NCI-H2171 (cell line): ENCODE measurements at places on chromosomes 11 and 22.
A peak's percentile ranks its signal among the peaks of the same experiment; 100 is the strongest.

- DNase-seq, result no peak
Measured at GRCh38 chr22:20951932-20952380, 15.1 kb upstream of the AIFM3 start.

DNA sequence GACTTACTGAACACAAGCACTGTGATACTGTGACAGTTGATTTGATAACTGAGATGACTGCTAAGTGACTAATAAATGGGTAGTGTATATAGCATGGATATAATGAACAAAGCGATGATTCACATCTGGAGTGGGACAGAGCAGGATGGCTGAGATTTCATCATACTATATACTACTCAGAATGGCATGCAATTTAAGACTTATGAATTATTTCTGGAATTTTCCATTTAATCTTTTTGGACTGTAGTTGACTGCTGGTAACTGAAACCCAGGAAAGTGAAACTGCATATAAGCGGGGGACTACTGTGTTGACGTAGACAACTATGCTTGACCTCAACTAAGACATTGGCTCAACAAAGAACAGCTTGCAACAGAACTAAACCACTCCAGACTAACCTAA is 20.0 kb upstream of the NUCB2 start:
- no peak for DNase-seq

DNA sequence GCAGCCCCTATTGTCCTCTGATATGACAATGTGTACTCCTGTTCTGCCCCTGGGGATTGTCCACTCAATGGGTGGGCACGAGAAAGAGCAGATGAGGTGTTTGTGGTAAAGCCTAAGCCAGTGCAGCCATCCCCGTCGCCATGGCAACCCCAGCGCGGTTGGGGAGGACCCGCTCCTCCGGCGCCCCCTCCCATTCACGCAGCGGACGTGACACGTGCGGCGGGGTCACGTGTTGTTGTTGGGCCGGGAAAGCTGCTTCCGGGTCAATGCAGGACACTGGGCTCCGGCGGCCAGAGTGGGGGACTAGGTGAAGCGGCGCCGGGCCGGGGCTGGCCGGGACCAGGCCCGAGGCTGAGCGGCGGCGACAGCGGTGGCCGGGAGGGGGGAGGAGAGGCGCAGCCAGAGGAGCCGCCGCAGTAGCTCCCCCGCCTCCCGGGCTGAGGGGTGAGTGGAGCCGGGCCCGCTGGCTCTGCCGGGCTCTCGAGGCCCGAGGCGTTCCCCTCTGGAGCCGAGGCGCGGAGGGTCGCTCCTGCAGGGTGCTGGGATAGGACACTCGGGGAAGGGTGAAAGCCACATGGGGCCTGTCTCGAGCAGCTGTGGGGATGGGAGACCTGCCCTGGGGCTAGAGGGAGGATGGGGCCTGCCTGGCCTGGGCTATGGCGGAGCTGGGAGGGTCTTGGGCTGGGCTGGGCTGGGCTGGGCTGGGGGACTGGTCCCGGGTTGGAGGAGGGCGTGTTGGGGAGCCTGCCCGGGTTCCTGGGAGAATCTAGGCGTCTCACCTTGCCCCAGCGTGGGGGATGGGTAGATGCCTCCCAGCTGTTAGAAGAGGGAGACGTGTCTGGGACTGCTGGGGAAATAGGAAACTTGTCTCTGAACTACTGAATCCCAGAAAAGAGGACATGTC is at the start of gene TBCEL:
TBCEL (plus strand) TSS at position 255 of the 904 bp plus-strand sequence. CDS start 21,589 bp downstream, outside the sequence.
- DNase-seq, result peak; percentile 52

- no peak for DNase-seq
Measured at GRCh38 chr22:19991645-19992451, 24.8 kb downstream of the ARVCF start.

GRCh38 chr11:78926633-78927338 is 352.1 kb upstream of the NARS2 start:
- no peak for DNase-seq

DNA sequence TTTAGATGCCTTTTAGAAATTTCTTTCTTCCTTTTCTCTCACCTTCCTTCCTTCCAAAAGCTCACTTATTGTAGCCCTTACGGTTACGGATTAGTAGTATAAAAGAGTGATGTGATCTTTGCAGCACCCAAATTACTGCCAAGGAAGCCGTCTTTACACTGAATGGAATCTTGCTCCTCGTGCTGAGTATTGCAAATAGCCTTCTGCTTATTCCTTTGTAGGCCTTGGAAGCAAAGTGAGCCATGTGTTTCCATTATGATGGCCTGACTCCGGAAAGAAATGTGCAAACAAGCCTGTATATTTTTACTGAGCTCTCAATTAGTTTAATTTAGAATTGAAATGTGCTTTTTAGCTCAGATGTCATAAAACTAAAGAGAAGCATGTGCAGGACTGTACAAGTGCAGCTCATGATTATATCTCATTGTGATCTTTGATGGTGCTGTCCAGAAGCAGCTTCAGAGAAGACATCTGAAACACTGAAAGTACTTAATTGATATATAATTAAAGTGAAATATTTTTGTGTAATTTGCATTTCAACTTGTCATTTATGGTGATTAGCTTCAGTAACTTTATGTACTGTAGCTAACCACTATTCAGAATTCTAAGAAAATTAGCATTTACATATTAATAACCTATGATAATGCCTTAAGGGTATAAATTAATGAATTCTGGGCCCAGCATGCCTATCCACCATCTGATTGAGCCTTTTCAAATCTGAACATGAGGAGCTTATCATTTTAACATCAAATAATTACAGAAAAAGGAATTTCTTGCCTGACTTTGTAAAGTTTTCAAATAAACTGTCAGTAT is 129.3 kb downstream of the GRIA4 start:
- DNase-seq, result no peak

- DNase-seq, result no peak
Measured at GRCh38 chr22:27621486-27622070, 180.0 kb downstream of the MN1 start.

DNA sequence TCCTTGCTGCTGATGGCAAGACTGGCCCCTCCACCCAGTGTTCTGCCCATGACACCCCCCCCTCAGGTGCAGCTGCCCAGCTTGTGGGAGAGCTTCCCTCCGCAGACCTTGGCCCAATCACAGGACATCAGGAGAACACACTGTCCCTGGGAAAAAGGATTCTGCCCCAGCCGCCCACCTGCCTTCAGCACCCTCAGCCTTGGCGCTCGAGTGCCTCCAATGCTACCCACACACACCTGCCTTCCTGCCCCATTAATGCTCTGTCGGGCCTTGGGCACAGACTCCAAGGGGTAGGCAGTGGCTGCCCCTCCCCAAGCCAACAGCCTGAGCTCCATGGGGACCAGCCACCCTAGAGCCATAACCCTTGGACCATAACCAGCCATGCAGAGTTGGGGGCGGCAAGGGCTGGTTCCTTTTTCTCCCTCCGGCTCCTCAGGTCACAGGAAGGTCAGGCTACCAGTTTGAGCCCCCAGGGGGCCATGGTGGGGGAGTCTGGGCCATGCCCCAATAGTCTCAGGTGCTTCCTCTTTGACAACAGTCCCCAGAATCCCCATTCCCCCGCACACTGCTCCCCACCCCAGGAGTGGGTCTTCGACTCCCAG is 1.3 kb upstream of the ZNF70 start:
- DNase-seq, result no peak

DNA sequence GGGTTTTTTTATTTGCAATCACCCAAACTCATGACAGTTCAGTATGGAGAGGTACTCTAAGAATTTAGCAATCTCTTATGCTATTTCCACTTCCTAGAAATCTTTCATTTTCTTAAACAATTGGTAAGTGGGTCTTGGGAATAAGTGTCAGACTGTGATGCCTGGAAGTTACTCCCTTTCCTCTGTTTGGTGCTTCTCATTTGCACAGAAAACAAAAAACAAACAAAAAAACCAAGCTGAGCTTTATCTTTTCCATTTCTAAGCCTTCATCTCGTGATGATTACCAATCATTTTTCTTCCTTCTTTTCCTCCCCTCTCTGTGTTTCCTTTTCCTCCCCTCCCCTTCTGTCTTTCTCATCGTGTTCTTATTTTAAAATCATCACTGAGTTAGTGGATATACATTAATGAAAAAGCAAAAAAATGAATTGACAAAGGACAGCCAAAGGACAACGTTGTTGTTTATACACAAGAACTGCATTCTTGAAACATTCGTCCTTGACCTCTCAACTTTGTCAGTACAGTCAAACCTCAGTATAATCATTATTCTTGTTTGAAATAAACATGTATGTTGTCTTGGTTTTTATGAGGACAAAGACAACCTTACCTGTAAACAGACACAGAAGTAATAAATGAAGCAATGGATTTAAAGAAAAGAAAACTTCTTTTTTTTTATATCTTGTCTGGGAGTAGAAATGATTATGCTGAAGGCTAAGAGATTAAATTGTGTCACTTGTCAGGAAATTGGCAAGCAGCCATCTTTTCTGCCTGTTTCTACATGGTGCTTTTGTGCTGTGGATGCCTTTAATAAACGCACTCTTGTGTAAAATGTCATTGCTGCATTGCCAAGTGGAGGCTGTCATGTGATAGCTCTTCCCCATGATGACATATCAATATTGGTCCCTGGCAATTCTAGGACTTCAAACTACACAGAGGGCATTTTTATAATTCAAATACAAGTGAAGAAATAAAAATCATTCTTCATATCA is 803.2 kb upstream of the CCDC90B start:
- DNase-seq, result no peak

GRCh38 chr22:31574055-31574670 is 77.8 kb downstream of the SFI1 start:
- no peak for DNase-seq

- DNase-seq, result peak; percentile 75
Measured at GRCh38 chr11:44936525-44936924, 14.2 kb downstream of the TP53I11 start.

DNA sequence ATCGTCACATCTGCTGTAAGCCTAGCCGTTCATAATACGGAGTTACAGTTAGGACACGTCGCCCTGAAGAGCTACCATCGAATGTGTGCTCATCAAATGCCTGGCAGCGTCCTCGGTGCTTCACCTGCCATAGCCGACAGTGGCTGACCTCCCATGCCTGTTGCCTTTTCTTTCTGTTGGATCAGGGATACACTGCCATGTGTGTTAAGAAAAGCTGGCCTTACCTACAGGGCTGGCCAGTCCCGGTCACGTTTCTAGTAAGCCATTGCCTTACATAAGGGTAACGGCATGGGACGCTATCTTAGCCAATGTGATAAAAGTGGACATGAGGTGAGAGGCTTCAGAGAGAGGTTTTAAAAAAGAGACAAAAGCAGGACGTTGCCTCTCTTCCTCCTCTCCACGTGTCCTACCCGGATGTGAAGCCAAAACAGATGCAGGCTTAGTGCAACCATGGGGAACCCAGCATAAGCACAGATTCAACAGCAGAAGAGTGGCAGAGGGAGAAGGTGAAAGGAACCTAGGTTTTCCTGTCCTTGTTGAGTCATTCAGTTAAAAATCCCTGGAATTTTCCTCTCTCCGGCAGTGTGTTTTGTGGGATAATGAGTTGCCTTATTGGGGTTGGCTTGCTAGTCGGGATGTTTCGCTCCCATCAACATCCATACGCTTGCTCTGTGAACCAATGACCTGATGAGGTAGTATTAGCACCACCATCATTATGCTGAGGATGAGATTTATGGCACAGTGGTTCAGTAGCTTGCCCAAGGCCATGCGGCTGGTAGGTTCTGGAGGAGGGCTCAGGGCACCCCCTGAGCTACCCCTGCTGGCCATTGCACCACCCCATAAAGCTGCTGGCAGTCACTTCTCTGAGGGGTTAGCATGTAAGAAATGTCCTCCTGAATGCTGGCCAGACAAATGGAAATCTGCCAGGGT is 67.4 kb upstream of the B3GAT1 start:
- no peak for DNase-seq

DNA sequence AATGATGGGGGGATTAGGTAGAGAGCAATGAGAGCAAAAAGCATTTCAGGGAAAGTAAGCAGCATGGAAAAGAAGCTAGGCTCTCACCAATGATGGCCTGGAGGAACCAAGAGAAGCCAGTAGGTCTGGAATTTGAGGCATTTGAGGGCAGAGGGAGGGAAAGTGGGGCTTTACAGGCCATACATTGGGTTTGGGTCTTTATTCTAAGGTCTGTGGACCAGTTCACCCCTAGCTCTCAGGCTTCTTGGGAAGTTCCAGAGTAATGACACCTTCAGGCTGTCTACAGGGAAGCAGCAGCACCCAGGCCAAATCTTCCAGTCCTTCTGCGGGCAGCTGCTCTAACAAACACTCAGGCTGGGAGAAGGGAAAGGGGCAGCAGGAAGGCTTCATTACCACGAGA is 29.4 kb downstream of the ARFGAP2 start:
- DNase-seq, result no peak

DNA sequence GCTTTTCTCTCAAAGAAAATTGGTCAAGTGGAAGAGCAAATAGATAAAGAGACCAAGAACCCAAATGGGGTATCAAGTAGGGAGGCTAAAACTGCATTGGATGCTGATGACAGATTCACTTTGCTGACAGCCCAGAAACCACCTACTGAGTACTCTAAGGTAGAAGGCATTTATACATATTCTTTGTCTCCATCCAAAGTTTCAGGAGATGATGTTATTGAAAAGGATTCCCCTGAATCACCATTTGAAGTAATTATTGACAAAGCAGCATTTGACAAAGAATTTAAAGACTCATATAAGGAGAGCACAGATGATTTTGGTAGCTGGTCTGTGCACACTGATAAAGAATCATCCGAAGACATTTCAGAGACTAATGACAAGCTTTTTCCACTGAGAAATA is 37.7 kb downstream of the RTN3 start:
- no peak for DNase-seq
